ENCODE measurements at places on chromosomes 2 and 18. TPM values are rescaled to one million over a fixed set of nuclear protein-coding genes. Genes with fewer than 3 reads are reported as not detected.

NT5DC4 gene
- total RNA-seq: not detected

GRCh38 chr18:49561289-49562193 lies at the start of gene LIPG:
Gene LIPG, plus strand, starts transcription at chr18:49562057. Its CDS starts 252 bp downstream, at chr18:49562309.
- no peaks in the 10 kb centered on the region for H3K27me3 ChIP-seq
- no peaks in the 10 kb centered on the region for H3K36me3 ChIP-seq
- peak; percentile 41 for DNase-seq
- no peaks in the 10 kb centered on the region for H3K4me1 ChIP-seq
- H3K27ac ChIP-seq: no peak within 1 kb of the TSS
- peak within 1 kb of the TSS; percentile 32 for H3K4me3 ChIP-seq

GRCh38 chr2:78431241-78431640 lies 594.3 kb upstream of the REG3G start:
- DNase-seq: no peak
- no peaks in the 10 kb centered on the region for H3K36me3 ChIP-seq

GRCh38 chr18:77082316-77082955 lies 50.1 kb downstream of the MBP start:
- no peaks in the 10 kb centered on the region for H3K27me3 ChIP-seq
- H3K36me3 ChIP-seq: no peaks in the 10 kb centered on the region
- H3K4me3 ChIP-seq: no peak overlapping the region

GRCh38 chr18:31792580-31792911 lies 31.9 kb upstream of the SLC25A52 start:
- no peaks in the 10 kb centered on the region for H3K27me3 ChIP-seq
- no peak overlapping the region for H3K27ac ChIP-seq
- H3K4me1 ChIP-seq: no peaks in the 10 kb centered on the region
- H3K4me3 ChIP-seq: no peak overlapping the region
- H3K36me3 ChIP-seq: no peaks in the 10 kb centered on the region
- DNase-seq: no peak

All from breast epithelium (tissue), 4 donors.